ENCODE measurements at places on chromosomes 2 and 18.
A peak's percentile ranks its signal among the peaks of the same experiment; 100 is the strongest.

DNA sequence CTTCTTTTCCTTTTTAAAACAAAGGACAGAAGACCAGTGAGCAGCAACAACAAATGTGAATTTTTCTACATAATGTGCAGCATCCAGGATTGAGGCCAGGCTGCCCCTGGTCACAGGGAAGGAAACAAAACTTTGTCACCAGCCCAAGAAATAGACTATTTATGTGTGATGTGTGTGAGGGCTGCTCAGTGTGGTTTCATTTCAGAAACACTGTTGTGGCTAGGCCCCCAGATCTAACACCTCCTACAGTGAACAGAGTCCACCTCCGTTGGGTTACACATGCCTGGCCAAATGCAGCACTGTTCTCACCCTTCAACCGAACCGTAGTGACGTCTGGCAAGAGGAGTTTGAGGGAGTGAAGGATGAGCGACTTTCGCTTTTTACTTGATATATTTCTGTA lies 146.3 kb upstream of the RIOK3 start:
- DNase-seq: peak; percentile 67

DNA sequence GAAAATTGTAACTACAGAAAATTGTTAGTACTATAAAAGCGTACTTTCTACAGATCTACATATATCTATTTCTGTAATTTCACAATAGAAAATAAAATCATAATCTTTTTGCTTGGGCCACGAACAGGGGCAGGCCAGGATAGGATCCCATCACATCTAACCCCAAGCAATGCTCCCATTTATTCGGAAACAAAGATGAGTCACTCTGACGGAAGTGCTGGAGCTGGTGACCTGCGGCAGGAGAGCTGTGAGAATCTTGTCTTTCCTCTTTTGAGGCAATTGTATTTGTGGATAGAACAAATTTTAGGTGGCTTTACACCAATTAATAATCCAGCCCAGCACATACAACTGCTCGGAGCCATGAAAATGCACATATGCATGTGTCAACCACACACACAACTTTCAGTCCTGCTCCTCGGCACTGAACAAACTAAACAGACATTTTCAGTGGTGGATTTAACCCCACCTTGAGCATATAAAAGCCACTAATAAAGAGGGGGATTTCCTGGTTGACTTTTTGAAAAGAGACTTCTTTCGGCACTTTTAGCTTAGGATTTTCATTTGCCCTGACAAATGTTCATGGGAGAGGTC lies 22.3 kb upstream of the INSIG2 start:
- DNase-seq: no peak

GRCh38 chr2:12177455-12178288 lies 431.2 kb downstream of the LPIN1 start:
- DNase-seq: no peak

DNA sequence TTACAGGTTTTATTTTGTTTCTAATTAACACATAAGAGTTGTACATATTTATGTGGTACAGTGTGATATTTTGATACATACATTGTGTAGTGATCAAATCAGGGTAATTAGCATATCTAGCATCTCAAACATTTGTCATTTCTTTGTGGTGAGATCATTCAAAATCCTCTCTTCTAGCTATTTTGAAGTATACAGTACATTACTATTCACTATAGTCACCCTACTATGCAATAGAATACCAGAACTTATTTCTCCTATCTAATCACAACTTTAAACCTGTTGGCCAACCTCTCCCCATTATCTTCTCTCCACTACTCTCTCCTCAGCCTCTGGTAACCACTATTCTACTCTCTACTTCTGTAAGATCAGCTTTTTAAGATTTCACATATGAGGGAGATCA lies 325.8 kb downstream of the CYP26B1 start:
- DNase-seq: no peak

DNA sequence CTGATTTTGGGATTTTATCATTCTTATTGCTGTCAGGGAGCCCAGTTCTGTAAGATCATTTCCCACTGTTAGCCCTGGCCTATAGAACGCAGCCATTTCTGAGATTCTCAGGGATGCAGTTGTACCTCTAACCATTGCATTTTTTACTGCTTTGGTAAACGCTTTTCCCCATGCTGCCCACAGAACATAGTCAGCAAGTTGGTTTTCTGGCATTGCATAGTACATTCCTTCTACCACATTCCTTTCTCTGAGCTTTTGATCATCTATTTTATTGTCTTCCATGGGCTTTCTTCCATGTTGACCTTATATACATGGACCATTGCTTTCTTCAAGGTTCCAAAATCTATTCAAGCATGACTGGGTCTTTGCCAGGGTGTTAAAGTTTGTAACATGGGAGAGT lies 86.8 kb upstream of the ST6GAL2 start:
- no peak for DNase-seq

DNA sequence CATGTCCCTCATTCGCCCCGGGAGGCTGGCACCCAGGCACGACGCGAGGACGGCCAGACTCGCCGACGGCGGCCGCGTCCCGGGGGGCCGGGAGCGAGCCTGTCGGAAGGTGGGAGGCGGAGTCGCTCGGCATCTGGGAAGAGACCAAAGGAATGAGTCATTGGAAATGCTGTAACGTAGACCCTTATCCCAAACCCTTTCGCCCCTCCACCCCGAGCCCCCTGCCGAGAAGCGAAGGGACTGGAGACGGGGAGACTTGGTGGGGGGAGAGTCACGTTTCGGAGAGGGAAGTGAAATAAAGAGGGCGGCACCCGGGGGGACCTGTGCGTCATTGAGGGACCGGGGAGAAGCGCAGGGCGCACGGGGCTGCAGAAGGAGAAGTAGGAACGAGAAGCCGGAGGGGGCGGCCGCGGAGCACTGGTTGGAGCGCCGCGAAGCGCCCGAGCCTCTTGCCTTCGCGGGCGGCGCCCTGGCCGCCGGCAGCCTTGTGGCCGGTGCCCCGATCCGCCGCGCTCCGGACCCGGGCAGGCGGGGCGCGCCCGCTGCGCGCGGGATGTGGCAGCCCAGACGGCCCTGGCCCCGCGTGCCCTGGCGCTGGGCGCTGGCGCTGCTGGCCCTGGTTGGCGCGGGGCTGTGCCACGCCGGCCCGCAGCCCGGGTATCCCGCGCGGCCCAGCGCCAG lies at the start of gene EMILIN2:
Gene EMILIN2, plus strand, starts transcription at position 371 of the 681 bp plus-strand sequence. Its CDS starts 183 bp downstream, at position 554.
- DNase-seq: no peak

DNA sequence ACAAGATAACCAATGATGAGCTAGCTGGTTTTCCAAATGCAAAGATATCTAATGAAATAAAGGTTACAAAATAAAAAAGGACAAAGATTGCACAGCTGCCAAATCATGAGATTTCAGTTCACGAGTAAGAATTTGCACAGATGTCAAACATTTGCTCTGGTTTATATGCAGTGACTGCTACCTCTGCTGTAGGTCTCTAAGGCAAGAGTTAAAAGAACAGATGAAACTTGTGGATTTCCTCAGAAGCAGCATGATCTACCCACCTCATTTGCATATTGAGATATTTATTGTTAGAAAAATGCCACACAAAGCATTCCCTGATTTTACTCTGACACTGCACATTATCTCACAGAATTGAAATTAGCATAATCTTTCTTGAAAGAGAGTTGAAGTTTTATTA lies 763.2 kb upstream of the ZEB2 start:
- DNase-seq: no peak

DNA sequence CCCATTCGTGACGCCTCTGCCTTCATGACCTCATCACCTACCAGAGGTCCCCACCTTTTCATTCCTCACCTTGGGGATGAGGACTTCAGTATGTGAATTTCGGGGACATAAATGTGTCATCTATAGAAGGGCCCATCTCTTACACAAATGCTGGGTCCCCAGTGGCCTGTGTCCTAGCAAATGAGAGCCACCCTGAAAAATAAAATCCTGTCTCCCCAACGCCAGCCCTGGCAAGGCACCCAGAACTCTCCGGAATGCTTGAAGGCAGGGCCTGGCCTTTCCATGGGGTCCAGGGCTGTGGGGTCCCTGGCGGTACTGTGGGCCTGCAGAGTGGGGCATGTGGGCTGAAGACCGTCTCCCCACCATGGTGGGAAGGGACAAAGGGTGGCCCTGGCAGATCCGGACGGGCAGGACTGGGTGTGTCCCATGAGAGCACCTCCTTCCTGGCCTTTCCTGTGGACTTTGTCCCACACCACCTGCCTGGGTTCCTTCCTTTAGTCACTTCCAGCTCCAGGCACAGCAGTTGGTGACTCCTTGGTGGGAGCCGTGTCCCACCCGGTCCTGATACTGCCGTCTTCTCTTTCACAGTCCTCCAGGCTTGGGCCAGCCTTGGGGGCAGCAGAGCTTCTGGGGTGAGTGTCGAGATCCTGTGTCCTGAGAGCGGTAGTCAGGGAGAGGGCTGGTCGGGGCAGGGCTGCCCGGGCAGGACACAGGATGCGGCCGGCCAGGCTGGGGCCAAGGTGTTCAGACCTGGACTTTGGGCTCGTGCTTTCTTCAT lies 18.6 kb downstream of the CAPN10 start:
- no peak for DNase-seq

DNA sequence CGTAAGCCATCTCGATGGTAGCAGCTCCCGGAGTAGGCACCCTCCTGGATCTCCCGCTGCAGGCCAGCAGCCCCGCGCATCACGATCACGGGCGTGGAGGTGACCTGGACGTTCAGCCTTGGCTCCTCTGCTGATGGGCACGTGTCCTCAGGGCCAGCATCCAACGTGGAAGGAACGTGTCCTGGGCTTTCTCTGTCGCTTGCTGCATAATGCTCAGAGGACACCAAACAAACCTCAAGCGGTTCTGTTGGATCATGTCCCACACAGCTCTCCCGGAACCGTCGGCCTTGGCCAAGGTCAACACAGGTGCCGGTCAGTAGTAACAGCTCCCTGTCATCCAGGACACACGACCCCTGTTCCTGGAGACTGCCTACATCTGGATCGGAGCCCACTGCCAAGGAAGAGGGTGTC lies 23.1 kb downstream of the PASK start:
- no peak for DNase-seq

- DNase-seq: no peak
These were observed 49.1 kb downstream of the KCNF1 start for GRCh38 chr2:10960606-10961489.

DNA sequence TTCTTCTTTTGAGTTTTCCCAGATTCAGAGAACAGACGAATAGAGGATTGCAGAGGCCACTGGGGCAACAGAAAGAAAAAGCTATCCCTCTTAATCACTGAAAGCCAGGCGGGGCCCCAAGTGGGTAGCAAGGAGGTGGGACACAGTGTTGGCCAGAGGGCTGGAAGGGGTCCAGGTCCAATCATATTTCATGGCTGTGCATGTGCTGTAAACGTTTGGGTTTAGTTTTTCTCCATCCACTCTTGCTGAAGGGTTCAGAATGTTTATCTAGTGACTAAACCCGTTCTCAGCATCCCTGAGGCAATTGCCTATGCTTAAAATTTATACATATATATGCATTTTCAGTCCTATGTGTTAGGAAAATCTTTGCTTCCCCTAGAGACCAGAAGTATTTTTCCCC lies 99.4 kb upstream of the EPHA4 start:
- DNase-seq: no peak

GRCh38 chr2:72770879-72771461 lies 54.9 kb downstream of the EXOC6B start:
- no peak for DNase-seq

DNA sequence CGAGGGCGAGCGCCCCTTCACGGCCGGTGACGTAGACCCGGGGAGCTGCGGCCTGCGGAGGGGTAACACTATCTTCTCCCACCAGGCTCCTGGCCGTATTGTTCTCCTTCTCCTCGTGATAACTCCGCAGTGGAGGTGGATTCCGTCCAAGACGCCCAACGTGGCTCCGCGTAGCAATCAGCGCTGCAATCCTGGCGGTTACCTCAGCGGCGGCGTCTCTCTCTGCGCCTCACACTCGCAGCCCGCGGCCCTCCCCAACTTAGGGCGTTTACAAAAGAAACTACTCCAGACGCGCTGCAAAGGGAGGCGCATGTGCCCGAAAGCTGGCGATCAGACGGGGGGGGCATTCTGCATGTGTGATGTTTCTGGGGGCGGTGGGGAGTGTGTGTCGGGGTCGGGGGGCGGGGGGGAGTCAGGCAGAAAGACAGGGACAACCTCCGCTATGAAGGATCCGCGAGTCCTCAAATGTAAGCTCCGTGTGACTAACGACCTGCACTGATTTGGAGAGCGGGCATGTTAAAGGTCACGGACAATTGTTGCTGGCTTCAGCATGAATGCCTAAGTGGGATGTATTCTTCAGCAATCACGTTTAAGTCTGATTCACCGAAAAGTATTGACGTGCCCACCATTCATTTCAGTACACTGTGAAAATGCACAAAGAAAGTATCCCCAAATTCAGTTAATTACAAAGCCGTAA lies 1.3 kb upstream of the ZNF516 start:
- DNase-seq: no peak

DNA sequence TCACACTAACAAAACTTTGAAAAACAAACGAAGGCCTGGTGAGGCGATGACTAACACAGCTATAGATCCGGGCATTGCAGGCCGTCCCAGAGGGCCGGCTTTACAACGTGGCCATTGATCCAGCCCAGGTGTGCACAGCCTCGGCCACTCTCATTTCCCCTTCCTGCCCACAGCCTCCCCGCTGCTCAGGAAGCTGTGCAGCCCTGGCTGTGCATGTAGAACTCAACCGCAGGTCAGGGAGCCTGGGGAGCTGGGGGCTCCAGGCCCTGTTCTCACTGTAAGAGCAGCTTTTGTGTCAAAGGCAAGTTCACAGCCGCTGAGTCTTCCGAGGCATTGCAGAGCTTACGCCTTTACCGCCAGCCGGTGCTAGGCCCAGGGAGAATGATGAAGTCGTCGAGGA lies 87.2 kb downstream of the LONRF2 start:
- peak; percentile 10 for DNase-seq

DNA sequence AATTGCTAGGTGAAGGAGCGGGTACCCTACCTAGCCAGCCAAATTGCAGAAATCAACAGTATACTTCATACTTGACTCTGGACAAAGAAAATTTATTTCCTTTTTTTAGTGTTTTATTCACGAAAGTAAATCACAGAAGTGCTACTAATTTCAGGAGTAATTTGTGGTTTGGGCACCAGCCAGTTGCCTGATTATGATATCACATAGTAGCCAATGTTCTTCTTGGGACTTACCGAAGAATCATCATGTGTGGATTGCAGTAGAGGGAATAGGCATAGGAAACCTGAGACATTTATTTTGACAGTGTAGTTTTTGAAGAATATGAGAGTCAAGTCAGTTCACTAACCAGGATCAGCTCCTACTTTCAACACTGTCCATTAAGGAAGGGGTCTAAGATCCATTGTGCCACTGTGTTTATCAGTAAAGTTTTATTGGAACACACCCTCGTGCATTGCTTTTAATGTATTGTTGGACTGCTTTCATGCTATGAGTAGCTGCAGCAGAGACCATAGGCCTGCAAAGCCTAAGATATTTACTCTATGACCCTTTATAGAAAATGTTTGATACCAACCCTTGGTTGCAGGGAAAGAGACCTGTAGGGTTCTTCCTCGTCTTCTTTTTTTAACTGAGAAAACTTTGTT lies 32.1 kb downstream of the TNFRSF11A start:
- no peak for DNase-seq

Data from NK-92 treated with Interleukin-12 subunit alpha and Interleukin-12 subunit beta, amount 100 ng/mL, for 24 hours (cell line).